Activated CD4-positive, alpha-beta T cell treated with anti-CD3 and anti-CD28 coated beads for 24 hours (primary cell): ENCODE measurements at places on chromosomes 7 and 10.

GRCh38 chr7:32108651-32109050, 38.4 kb upstream of the PDE1C start:
- DNase-seq = no peak

GRCh38 chr10:127576740-127577161, 27.6 kb downstream of the NPS start:
- DNase-seq = no peak

- no peak for DNase-seq
These were observed 20.7 kb downstream of the NT5C3A start for GRCh38 chr7:33041631-33042428.

- no peak for DNase-seq
These were observed 219.6 kb downstream of the PTEN start for GRCh38 chr10:88082806-88083596.

GRCh38 chr10:5447056-5447455, 34.7 kb downstream of the NET1 start:
- no peak for DNase-seq
